ENCODE measurements at places on chromosomes 7 and 10.
A peak's percentile ranks its signal among the peaks of the same experiment; 100 is the strongest.

GRCh38 chr10:87095236-87095945 lies 385 bp downstream of the SHLD2 start:
- H3K4me3 ChIP-seq = peak overlapping the region; percentile 83
- H3K36me3 ChIP-seq = peaks cover 33% of the 10 kb centered on the region
- no peak overlapping the region for H3K27ac ChIP-seq
- DNase-seq = peak; percentile 75
- peaks cover 39% of the 10 kb centered on the region for H3K4me1 ChIP-seq
- H3K27me3 ChIP-seq = no peaks in the 10 kb centered on the region

DNA sequence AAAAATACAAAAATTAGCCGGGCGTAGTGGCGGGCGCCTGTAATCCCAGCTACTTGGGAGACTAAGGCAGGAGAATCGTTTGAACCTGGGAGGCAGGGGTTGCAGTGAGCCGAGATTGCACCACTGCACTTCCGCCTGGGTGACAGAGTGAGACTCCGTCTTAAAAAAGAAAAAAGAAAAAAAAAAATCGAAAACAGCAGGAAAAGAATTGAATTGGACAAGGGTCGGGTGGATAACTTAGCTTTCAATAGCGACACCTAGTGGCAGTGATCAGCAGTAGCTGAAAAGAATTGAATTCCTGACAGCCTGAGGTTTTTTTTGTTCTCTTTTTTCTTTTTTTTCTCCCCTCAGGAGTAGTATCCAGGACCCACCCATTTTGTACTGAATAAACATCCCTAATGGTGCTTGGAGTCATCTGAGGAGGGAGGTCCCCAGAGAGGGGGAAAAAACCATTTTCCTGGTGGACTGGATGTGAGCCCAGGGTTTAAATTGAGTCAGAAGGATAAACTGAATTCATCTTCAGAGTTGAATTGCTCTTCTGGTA lies 55.1 kb downstream of the CYCS start:
- peak; percentile 61 for DNase-seq
- H3K4me3 ChIP-seq = peak overlapping the region; percentile 61

DNA sequence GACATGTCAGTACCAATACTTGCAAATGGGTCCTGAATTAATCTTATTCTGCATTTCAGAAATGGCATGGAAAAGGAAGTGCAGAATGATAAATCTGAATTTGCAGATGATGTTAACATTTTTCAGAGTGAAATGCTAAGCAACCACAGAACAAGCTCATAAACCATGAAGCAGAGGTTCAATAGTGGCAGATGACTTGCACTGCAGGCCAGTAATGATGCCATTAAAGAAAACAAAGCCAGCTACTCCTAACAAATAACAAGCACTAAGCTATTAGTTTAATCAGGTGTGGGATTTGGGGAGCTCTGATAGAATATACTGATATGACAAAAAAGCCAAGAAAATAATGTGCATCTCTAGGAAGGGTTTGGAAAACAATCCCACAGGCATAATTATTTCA lies 85.4 kb downstream of the FAM13C start:
- no peak overlapping the region for H3K27ac ChIP-seq
- DNase-seq = no peak
- peaks cover 4% of the 10 kb centered on the region for H3K4me1 ChIP-seq
- no peaks in the 10 kb centered on the region for H3K36me3 ChIP-seq

DNA sequence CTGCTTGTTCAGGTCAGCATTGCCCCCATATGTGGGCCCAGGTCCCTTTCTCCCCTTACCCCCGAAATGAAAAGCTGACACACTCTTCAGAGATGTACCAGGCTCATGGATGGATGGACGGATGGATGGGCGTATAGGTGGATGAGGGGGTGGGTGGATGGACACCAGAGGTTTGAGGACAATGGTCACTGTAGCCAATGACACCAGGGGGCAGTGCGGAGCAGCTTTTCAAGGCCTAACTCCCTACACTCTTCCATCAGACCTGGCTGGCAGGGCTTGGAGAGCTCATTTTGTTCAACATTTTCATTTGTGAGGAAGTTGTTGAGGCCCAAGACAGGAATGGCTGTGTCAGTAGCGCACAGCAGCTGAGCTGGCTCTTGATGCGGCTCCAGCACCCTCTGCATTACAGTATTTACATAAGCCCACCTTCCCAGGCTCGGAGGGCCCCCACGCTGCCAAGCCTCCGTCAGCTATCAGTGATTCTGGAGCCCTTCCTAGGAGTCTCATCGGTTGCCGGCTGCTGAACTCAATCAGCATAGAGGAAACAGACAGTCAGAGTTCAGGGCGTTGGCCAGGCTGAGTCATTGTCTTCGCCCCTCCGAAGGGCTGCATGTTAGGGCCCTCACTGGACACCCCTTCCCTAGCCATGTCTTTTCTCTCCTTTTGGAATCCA lies 11.6 kb upstream of the FFAR4 start:
- H3K36me3 ChIP-seq = no peaks in the 10 kb centered on the region
- DNase-seq = peak; percentile 83
- H3K4me1 ChIP-seq = peaks cover 31% of the 10 kb centered on the region

GRCh38 chr10:50362547-50363125 lies 111.3 kb upstream of the ASAH2 start:
- H3K27me3 ChIP-seq = no peaks in the 10 kb centered on the region
- H3K4me1 ChIP-seq = peaks cover 13% of the 10 kb centered on the region
- no peak for DNase-seq
- no peaks in the 10 kb centered on the region for H3K36me3 ChIP-seq
- H3K27ac ChIP-seq = no peak overlapping the region

GRCh38 chr10:104123397-104123796 lies 1.4 kb downstream of the SFR1 start:
- no peak for DNase-seq
- peaks cover 20% of the 10 kb centered on the region for H3K36me3 ChIP-seq
- H3K27me3 ChIP-seq = peaks cover 7% of the 10 kb centered on the region

DNA sequence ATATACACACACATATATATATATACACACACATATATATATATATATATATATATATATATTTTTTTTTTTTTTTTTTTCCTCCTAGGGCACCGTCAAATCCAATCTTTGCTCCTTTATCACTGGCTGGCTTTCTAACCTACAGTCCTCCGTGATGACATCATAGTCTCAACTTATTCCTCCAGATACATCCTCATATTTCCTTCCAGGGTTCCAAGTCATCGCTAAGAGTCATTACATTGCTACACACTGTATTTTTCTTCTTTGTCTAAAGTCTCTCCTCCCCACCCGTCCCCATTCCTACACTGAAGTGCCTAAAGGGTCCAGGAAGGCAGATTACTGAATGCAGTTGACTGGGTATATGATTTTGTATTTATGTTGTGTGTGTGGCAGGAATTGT lies 1.1 kb upstream of the FAM200A start:
- no peaks in the 10 kb centered on the region for H3K27me3 ChIP-seq
- peaks cover 51% of the 10 kb centered on the region for H3K36me3 ChIP-seq
- no peak overlapping the region for H3K27ac ChIP-seq
- no peak for DNase-seq
- peaks cover 25% of the 10 kb centered on the region for H3K4me1 ChIP-seq

GRCh38 chr10:88968391-88968790 lies 15.8 kb upstream of the ACTA2 start:
- DNase-seq = no peak
- peaks cover 3% of the 10 kb centered on the region for H3K27me3 ChIP-seq
- no peaks in the 10 kb centered on the region for H3K4me1 ChIP-seq
- H3K4me3 ChIP-seq = no peak overlapping the region
- H3K36me3 ChIP-seq = no peaks in the 10 kb centered on the region

DNA sequence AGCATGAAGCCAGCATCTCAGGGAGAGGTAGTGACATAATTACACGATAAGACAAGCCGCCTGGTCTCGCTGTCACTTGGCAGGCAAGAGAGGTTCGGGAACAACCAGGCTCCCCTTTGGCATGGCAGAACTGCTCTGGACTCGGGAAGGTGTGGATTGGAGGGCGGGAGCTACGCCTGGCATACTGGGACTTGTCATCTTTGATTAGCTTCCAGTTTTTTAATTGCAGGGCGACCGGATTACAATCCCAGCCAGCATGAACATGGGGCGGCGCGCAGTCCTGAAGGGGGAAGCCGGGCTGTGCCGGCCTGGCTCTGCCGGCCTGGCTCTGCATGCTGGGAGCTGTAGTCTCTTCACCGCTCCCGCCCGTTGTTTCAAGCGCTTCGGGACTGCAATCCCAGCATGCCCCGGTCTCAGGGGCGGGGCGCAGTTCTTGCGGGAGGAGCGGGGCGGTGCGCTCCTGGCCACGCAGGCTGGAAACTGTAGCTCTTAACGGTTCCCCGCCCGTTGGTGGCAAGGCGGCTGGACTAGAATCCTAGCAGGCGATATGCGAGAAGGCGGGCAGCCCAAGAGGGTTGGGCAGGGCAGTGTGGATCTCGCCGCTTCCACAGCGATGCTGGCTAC lies 45.5 kb upstream of the ZNF716 start:
- DNase-seq = no peak
- no peaks in the 10 kb centered on the region for H3K4me1 ChIP-seq
- H3K27ac ChIP-seq = no peak overlapping the region
- no peaks in the 10 kb centered on the region for H3K27me3 ChIP-seq
- no peak overlapping the region for H3K4me3 ChIP-seq
- H3K36me3 ChIP-seq = no peaks in the 10 kb centered on the region

DNA sequence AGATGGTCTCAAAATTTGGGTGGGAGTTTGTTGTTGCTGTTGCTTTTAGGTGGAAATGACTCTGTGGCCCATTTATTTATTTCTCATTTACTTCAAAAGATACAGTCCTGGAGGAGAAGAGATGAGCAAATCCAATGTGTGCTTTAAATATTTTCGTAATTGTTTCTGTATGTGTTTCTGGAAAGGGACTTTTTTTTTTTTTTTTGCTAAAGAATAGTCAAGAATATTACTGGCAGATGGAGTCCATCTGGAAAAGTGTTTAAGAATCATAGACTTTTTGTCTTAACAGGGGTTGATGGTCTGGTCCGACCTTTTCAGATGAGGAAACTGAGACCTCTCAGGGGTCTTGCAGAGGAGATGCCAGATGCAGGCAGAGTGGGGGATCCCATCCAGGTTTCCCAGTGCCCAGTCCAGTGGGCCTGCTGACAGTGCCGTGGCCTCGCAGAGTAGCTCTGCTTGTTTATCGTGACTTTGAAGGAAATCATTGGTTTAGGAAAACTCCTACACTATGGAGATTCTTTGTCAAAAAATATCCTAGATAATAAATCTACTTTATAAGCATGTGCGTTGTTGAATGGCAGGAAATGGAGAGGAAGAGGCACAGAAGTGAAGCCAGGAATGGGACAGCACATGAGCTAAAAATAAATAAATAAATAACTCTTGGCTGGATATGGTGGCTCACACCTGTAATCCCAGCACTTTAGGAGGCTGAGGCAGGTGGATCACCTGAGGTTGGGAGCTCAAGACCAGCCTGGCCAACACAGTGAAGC lies 164.3 kb upstream of the SVIL start:
- DNase-seq = no peak
- no peaks in the 10 kb centered on the region for H3K36me3 ChIP-seq
- H3K4me3 ChIP-seq = no peak overlapping the region
- H3K27ac ChIP-seq = no peak overlapping the region

DNA sequence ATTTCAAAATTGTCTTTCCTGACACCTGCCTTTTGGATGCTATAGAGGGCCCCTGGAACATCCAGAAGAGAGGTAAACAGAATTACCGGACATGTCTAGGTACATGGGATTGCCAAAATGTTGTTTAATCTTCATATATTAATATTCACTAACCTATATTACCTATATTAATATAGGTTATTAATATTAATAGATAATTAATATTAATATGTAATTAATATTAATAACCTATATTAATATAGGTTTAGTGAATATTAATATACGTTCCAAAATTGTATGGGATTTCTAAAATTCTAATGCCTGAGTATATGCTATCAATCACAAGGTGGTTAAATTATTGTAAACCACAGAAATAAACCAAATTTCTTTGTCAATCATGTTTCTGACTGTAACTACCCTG lies 17.4 kb downstream of the TOMM7 start:
- H3K27ac ChIP-seq = no peak overlapping the region
- peaks cover 7% of the 10 kb centered on the region for H3K27me3 ChIP-seq
- no peak for DNase-seq
- H3K36me3 ChIP-seq = no peaks in the 10 kb centered on the region
- H3K4me1 ChIP-seq = peaks cover 5% of the 10 kb centered on the region

DNA sequence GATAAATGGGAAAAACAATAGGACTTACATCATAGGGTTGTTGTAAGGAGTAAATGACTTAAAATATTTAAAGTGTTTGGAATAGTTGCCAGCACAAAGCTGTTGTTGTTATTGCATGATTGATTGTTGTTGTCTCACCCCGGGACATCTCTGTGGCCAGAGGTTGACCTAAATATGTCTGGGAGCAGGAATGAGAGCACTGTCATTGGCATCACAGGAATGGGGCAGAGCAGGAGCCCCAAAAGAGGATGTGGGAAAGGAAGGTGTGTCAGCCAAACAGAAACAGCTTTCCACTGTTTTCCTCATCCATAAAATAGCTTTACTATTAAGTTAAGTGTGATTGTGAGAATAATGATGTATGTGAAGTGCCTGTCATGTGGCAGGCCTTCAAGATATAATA lies 121.6 kb downstream of the TMEM168 start:
- H3K36me3 ChIP-seq = no peaks in the 10 kb centered on the region
- DNase-seq = no peak
- no peak overlapping the region for H3K4me3 ChIP-seq
- H3K27ac ChIP-seq = no peak overlapping the region
- H3K4me1 ChIP-seq = no peaks in the 10 kb centered on the region
- H3K27me3 ChIP-seq = peaks cover 4% of the 10 kb centered on the region

- peaks cover 48% of the 10 kb centered on the region for H3K4me1 ChIP-seq
- H3K27me3 ChIP-seq = peaks cover 6% of the 10 kb centered on the region
- H3K36me3 ChIP-seq = no peaks in the 10 kb centered on the region
- no peak overlapping the region for H3K4me3 ChIP-seq
- H3K27ac ChIP-seq = peak overlapping the region; percentile 37
- peak; percentile 60 for DNase-seq
Measured at GRCh38 chr7:22445140-22445743, 54.7 kb downstream of the STEAP1B start.
